Left ventricle myocardium superior (tissue), 1 donor: ENCODE measurements at places on chromosomes 2 and 18. TPM values are rescaled to one million over a fixed set of nuclear protein-coding genes. Genes with fewer than 3 reads are reported as not detected.

DNA sequence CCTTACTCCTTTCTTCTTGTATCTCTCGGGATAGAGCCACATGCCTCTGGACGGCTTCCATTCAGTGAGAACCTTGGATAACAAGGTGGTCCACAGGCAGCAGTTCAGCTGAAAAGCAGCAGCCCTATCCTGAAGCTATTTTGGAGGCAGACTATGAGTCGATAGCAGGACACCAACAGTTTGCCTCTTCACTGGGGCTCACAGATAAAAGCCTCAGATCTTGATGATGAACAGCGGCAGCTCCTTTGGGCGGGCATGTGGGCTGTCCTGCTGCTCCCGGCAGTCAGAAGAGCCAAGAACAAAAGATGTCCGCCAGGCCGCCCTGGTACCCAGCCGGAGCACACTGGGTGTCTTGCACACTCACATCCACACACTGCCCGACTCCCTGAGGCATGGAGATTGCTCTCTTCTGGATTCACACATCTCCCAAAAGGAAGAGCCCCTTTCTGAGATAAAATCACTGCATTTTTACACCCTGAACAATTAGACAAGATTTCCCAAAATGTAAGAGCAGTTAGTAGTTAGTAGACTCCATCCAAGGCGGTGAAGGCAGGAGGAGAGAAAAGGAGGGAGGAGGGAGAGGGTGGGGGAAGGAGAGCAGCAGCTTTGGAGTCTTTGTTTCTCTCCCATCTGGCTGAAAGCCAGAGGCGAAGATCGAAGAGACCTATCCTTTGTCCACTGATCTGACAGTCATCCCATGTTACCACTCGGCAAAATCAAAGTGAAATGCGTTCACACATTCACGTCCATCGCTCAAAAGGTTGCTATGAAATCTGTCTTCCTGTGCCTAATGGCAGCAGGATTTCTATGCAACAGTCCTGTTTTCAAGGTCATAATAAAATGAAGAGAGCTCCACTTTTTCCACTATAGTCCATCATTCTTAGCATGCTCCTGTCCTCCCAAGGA is 90.1 kb upstream of the KLF7 start:
- DNase-seq = no peak

- DNase-seq = peak; percentile 34
Measured at GRCh38 chr2:12619975-12620374, 96.8 kb upstream of the TRIB2 start.

The RAB6C gene
- total RNA-seq = 0.25 TPM

GRCh38 chr2:170887896-170888295 is 41.2 kb upstream of the GORASP2 start:
- no peak for DNase-seq

DNA sequence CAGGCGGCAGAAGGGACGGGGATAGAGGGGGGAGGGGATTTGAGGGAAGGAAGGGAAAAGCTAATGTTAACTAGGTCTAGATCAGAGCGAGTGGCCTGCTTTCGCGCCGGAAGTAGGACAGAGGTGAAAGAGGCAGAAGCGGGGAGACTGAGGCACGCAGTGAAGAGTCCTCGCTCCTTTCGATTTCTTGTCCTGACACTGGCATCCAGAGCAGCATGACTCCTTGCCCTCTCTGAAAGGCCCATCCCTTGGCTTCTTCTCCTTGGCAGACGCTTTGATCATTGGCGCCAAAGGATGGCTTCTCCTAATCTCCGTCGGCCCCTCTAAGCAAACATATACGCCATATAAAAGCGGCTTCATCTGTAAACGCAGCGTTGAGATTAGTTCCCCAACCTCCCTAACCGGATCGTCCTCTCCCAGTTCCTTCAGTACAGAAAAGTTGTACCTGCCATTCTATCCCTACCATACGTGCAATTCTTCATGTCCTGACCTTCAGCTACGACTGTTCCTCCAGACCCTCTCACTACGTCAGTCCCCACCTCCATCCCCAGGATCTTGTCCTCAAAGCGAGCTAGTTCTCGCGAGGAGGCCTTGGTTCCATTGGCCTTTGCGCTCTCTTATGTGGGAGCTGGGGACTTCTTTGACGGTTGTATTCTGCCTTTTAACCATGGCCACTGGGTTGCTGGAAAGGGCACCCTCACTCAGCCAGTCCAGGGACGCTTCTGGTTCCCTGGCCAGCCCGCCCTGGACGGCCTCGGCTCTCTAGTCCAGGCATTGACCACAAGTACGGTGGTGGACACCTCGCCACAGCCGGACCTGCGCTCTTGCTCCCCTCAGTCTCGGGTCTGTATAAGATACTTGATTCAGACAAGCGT is 857 bp upstream of the NEUROD1 start:
- DNase-seq = no peak

The BARD1 gene
- 11.0 TPM for total RNA-seq

DNA sequence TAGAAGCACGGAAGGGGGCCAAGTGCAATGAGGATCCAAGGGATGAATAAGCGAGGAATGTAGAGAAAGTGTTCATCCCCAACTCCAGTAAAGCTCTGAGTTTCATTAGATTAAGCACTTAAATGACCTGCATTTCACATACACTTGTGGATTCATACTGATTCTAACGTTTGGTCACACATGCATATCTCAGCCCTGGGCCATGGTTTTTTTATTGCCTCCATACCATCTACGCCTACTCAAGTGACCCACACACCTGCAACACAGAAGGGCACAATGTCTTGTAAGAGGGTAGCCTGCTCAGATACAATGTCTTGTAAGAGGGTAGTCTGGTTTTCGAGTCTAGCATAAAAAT is 566 bp upstream of the MRPS5 start:
- DNase-seq = no peak

DNA sequence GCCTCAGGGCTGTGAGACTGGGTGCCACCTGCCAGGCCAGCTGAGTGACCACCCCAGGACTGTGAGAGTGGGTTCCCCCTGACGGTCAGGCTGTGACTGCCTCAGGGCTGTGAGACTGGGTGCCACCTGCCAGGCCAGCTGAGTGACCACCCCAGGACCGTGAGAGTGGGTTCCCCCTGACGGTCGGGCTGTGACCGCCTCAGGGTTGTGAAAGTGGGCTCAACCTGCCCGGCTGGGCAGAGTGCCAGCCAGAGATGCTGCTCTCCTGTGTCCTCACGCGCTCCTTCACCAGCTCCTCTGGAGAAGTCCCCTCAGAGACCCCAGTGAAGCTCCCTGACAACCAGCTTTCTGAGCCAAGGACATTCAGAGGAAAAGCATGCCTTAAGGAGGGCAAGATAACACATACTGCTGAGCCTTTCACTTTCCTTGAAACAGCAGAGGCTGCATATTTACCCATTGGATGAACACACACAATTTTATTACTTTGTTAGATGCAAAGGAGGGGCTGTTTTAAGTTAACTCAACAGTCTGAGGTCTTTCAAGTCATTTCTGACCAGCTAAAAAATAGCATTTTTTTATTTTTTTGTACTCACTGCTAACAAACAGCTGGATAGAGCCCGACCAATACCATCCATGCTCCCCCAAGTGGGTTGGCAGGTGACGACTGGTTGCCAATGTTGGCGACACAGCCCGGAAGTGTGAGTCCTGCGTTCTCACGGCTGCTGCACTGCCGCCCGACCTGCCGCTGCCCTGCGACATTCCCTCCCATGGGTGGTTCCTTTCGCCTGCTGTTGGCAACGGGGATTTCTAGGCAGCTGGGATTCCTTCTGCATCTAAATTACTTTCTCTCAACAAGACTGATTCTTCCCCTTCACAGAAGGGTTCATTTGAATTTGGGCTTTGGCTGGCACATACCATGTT is 70.7 kb downstream of the NDUFA10 start:
- DNase-seq = no peak

DNA sequence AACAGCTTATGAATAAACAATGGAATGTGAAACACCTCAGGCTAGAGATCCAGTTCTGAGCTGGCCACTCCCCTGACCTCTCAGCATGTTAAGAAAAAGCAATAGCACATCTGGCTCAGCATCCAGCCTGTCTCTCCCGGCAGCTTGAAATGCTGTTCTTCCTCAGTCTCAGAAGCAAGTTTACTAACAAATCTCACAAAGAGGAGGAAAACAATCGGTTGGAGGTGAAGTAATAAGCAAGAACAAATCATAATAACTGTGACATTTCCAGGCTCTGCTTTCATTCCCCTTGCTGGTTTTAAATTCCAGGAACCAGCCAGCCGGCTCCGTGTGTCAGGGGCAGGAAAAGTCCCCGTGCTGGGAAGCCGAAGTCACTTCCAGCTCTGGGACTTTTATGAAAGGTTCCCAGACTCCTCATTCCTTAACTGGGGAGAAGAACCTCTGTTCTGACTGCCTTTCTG is 133.9 kb upstream of the ARL4C start:
- no peak for DNase-seq

- DNase-seq = peak; percentile 52
Measured at GRCh38 chr2:8615576-8616281, 66.1 kb upstream of the ID2 start.

The RAX gene
- total RNA-seq = not detected

The SULT1C4 gene
- total RNA-seq = 3.2 TPM

DNA sequence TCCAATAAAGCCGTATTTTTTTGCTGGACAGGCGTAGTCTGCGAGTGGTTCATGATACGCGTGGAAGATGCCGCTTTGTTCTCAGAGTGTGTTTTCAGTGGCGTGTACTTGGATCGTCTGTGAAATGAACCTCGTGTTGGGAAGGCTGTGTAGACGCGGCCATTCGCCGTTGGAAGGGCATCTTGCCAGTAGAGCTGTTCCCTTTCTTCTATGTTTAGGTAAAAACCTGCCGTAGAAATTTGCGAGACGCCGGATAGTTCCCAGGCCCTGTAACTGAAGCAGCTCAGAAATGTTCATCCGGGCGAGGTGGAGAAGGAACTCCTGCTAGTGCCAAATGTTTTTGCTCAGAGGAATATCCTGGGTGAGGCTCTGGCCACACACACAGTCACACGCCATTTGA is 133.6 kb downstream of the NFATC1 start:
- no peak for DNase-seq

The RIOK3 gene
- 54.8 TPM for total RNA-seq

DNA sequence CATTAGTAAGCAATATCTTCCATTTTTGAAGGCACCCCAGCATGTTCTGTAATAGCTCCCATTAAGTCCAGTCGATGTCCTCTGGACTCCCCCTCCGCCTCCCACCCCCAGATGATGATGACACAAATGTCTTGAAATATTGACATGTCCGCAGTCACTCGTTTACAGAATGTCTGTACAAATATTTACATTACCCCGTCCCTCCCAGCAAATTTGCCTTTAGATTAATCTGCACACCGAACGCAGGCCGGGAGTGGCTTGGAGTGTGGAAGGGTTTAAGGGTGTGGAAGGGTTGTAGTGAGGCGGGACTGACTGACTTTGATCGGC is 853 bp upstream of the OSBPL6 start:
- DNase-seq = no peak

The CHAC2 gene
- total RNA-seq = 6.0 TPM

The MYOM1 gene
- 724 TPM for total RNA-seq

DNA sequence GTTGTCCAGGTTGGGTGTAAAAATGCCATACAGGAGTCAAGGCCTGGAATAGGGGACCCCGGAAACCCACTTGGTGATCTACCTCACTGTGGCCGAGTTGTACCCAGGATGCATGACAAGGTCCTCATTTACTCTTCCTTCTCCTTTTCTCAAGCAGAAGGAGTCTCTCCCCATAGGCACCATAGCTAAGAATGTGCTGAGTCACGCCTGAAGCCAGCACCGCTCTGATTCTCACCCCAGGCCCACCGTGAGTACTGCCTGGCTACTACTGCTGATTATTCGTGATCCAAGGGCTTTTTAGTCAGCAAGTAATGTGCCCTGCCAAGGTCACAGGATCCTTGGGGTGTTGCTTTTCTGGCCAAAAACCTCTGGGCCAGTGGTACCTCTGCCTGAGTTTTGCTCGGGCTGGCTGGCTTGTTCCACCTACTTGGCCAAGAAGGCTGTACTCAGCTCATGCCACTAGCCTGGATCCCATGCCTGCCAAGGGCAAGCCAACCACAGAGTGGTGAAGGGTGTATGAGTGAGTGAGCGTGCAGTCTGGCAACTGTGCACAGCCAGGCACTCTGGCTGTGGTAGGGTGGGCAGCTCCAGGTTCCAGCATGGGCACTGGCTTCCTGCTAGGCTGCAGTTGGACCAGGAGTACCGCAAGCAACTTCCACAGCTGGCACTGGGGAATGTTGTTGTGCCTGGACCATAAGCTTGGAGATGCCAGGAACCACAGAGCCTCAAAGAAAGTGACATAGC is 650.1 kb upstream of the VRK2 start:
- DNase-seq = no peak

The STARD6 gene
- total RNA-seq = not detected

GRCh38 chr2:216109962-216110614 is 940 bp downstream of the XRCC5 start:
- no peak for DNase-seq

The LBX2 gene
- 0.52 TPM for total RNA-seq

The CPO gene
- 0.27 TPM for total RNA-seq

- no peak for DNase-seq
Measured at GRCh38 chr18:46310258-46310657, 206.1 kb downstream of the HAUS1 start.

The PCARE gene
- total RNA-seq = 0.84 TPM

DNA sequence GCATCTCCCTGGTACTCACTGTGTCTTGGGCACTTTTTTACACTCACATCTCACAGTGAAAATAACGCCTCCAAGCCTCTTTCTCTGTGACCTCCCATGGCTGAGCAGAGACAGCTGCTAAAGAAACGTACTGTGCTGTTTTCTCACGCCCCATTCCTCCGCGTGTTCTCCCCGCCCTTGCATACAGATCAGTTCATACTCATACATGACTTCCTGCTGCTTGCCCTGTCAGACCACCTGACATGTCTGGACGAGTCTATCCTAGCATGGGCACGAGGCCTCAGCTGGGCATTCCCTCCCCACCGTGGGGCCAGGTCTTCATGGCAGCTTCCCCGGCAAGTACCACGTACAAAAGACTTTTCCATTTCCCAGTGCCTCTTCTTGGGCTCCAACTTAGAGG is 21.2 kb upstream of the IL1A start:
- no peak for DNase-seq

DNA sequence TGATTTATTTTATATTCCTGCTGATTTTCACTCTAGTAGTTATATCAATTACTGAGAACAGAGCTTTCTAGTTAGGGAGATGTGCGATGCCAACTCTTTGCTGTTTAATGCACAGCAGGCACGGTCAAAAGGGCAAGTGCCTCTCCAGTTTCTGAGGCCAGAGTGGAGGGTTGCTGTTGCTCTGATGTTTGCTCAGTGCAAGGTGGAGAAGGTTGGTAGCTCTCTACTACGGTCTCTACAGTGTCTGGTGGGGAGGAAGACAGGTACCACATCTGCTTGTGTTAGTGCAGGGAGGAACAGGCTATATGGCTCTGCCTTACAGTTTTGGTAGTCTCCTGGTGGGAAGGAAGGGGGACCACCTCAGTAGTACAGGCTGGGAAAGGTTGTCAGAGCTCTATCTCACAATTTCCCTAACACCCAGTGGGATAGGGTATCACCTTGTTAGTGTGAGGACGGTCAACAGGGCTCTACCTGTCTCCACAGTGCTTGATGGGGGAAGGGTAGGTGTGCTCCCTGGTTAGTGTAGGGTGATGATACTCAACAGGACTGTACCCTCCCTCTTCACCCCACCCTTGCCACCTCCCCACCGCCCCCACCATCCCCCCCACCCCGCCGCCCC is 85.9 kb downstream of the FANCL start:
- no peak for DNase-seq
